Activated CD8-positive, alpha-beta memory T cell treated with anti-CD3 and anti-CD28 coated beads for 4 hours (primary cell): ENCODE measurements at places on chromosomes 6 and 20.

DNA sequence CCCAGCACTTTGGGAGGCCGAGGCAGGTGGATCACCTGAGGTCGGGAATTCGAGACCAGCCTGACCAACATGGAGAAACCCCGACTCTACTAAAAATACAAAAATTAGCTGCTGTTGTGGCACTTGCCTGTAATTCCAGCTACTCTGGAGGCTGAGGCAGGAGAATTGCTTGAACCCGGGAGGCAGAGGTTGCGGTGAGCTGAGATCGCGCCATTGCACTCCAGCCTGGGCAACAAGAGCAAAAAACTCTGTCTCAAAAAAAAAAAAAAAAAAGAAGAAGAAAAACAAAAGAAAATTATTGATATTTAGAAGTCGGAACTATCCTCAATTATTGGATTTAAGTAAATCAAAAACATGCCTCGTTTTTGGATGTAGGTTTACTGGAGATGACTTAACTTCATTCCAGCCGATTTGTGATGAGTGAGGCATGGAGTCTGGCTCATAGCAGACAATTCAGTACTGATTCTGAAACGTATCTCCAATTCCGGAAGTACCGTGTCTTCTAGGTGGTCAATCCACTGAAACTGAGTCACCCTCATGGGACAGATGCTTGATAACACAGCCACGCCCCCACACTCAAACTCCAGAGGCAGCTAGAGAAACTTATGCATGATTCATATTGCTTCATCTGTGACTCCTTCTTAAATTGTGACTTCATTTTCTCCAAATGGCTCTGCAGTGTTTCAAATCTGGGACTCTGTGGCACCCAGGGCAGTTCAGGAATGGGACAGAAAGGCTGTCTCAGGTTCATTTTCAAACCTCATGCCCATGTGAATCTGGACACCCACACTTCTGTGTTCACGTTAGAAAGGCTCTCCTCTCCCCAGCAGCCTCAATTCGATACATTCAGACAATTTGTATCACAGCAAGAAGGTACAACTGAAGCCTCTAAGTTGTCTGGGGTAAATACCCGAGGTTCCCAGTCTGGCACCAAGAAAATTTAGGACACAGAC, 110.4 kb upstream of the ARMC2 start:
- DNase-seq = peak; percentile 2

- DNase-seq = no peak
Measured at GRCh38 chr6:119170447-119171087, 92.1 kb upstream of the FAM184A start.

DNA sequence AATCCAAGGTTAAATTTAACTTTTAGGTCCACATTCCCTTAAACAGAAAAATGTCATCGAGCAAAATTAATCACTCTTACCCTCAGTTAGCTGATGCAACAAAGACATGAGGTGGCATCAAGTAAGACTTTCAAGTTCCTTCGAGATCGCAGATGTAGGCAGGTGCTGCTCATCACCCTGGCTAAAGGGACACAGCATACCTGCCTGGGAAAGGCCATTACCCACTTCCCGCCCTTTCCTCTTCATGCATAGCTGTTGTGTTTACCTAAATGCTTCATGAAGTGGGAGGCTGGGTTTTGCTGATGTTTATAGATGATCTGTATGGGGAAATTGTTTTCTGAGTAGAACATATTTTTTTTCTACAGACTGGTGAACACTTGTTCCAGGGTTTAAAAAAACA, 67.7 kb downstream of the GFRA4 start:
- no peak for DNase-seq

- no peak for DNase-seq
Measured at GRCh38 chr6:14987490-14987889, 258.4 kb upstream of the JARID2 start.

GRCh38 chr6:170036916-170037315, 254.0 kb downstream of the DLL1 start:
- no peak for DNase-seq
